ENCODE measurements at places on chromosomes 12 and 14.

DNA sequence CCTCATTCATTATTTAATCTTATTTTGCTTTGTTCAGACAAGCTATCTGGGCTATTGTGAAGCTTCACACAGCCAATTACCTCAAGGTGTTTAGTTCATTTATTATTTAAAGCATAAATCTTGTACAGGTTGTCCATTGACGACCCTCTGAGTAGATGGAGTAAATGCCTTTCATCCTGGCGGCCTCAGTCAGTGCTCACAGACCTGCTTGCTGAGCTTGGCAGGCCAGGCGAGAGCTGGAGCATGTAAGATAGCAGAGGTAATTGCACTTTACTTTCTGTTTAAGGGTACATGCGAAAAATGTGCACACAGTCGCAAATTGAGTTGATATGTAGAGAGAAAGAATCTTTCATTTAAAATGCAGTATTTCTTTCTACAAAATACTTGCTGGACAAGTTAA is 224.4 kb downstream of the NPAS3 start:
- no peak for DNase-seq

DNA sequence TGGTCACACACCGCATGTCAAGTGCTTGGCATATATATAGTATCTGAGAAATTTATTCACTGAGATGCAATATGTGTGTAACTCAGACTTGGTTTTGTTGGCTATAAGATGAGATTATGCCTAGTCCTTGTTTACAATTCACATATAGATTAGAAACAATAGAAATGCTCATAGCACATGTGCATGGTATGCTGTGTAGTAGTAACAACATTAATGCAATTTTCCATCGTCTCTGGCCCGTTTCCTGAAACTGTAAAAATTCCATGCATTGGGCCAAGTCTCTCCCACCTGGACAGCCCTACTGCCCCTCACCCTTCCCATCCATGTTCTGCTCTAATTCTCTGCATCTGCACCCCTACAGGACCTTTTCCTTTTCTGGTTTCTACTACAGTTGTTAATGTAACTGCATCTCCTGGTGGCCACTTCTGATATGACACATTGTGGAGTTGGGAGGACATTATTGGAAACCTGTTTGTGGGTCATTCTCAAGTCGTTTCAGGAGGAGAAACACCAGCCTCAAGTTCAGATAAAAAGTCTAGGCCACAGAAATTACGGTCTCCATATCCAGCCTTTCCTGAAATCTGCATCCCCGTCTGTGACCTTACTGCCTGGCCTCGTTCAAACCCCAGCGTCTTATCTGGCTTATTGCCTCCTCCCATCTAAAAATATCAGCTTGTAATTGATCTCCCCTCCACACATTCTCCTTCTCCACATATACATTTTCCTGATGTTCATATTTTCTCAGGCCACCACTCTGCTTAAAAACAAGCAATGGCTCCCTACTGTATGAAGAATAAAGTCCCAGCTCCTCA is 37.5 kb downstream of the EMP1 start:
- no peak for DNase-seq

DNA sequence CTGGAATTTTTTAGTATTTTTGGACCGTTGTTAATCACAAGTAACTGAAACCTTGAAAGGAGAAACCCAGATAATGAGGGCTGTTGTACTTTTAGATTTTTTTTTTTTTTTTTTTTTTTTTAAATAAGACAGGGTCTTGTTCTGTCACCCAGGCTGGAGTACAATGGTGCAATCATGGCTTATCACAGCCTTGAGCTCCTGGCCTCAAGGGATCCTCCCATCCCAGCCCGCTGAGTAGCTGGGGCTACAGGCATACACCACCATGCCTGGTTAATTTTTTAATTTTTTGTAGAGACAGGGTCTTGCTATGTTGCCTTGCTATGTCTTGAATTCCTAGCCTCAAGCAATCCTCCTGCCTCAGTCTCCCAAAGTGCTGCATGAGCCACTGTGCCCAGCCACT is 211.6 kb downstream of the SYNE2 start:
- DNase-seq = no peak

GRCh38 chr14:103121846-103122584 is 1.2 kb upstream of the TNFAIP2 start:
- no peak for DNase-seq

GRCh38 chr12:31590642-31591379 is at the start of gene DENND5B:
DENND5B (minus strand) TSS chr12:31591136; CDS start chr12:31590832, 304 bp downstream.
- DNase-seq = peak; percentile 88

All from hypothalamus (tissue), 51 donors.